ENCODE measurements at places on chromosomes 5 and 9. TPM values are rescaled to one million over a fixed set of nuclear protein-coding genes. Genes with fewer than 3 reads are reported as not detected.

Gene RNF183
- 0.12 TPM for polyA plus RNA-seq

Gene PAEP
- polyA plus RNA-seq = 0.42 TPM

Gene CEL
- polyA plus RNA-seq = 2.3 TPM

Gene FOXD4
- polyA plus RNA-seq = 1.4 TPM

Gene TAL2
- polyA plus RNA-seq = 1.2 TPM

Gene CDH18
- polyA plus RNA-seq = 22.1 TPM

Gene FKTN
- polyA plus RNA-seq = 20.2 TPM

Gene IL12B
- polyA plus RNA-seq = not detected

Gene FOXD4L5
- polyA plus RNA-seq = 1.5 TPM

Gene IFNA21
- polyA plus RNA-seq = not detected

Gene PHF24
- 46.0 TPM for polyA plus RNA-seq

Gene TUSC1
- polyA plus RNA-seq = 26.7 TPM

Gene CNOT8
- 60.9 TPM for polyA plus RNA-seq

Gene FBP1
- polyA plus RNA-seq = 1.3 TPM

Gene MARCOL
- polyA plus RNA-seq = 0.14 TPM

Gene TMEM141
- 51.7 TPM for polyA plus RNA-seq

Gene ARL10
- polyA plus RNA-seq = 39.3 TPM

Gene NR4A3
- polyA plus RNA-seq = 7.8 TPM

Gene TRIM14
- 5.9 TPM for polyA plus RNA-seq

Gene CTXN3
- 10.8 TPM for polyA plus RNA-seq

Gene PCA3
- polyA plus RNA-seq = 2.4 TPM

Gene CCDC112
- polyA plus RNA-seq = 33.5 TPM

Gene LCN1
- polyA plus RNA-seq = not detected

Gene FREM1
- 31.1 TPM for polyA plus RNA-seq

Gene IL13
- polyA plus RNA-seq = not detected

Gene ZDHHC21
- 20.3 TPM for polyA plus RNA-seq

Gene PPP2R2B
- 211 TPM for polyA plus RNA-seq

Gene PTPN3
- 8.1 TPM for polyA plus RNA-seq

Gene DMGDH
- polyA plus RNA-seq = 3.7 TPM

Gene IRGM
- 0.59 TPM for polyA plus RNA-seq

Gene TLE1
- 57.0 TPM for polyA plus RNA-seq

Gene FLT4
- polyA plus RNA-seq = 8.3 TPM

Gene ZNF879
- polyA plus RNA-seq = 8.0 TPM

Gene PCDHA10
- polyA plus RNA-seq = 1.1 TPM

Gene SPOUT1
- polyA plus RNA-seq = 51.1 TPM

Gene IL9
- 1.0 TPM for polyA plus RNA-seq

Gene RMRP
- 1.8 TPM for polyA plus RNA-seq

Gene TMEM174
- polyA plus RNA-seq = 0.14 TPM

Gene OTP
- polyA plus RNA-seq = 10.4 TPM

All from spinal cord (tissue), 10 donors.